ENCODE measurements at places on chromosomes 5 and 9. TPM values are rescaled to one million over a fixed set of nuclear protein-coding genes. Genes with fewer than 3 reads are reported as not detected.

Gene CAMK4
- polyA plus RNA-seq: 0.41 TPM

Gene RNF183
- polyA plus RNA-seq: not detected

Gene LRRC19
- polyA plus RNA-seq: not detected

Gene SREK1
- 8.9 TPM for polyA plus RNA-seq

Gene SOHLH1
- not detected for polyA plus RNA-seq

Gene IPO11
- 22.7 TPM for polyA plus RNA-seq

GRCh38 chr9:103889989-103890388 lies 204.1 kb upstream of the SMC2 start:
- DNase-seq: no peak

DNA sequence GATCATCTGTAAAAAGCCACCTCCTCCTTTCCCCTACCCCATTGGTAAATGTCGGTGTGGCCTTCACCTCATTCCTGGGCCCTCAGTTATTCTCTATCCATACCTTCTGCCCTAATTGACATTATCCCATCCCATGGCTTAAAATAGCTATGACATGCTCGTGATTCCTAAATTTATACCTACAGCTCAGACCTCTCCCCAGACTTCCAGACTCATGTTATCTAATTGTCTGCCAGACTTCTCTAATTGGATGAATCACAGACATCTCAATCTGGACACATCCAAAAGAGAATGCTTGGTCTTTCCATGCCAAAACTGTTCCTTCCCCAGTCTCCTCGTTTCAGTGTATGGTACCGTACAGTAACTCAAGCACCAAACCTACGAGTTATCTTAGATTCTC lies 113.0 kb upstream of the GPR151 start:
- DNase-seq: no peak

DNA sequence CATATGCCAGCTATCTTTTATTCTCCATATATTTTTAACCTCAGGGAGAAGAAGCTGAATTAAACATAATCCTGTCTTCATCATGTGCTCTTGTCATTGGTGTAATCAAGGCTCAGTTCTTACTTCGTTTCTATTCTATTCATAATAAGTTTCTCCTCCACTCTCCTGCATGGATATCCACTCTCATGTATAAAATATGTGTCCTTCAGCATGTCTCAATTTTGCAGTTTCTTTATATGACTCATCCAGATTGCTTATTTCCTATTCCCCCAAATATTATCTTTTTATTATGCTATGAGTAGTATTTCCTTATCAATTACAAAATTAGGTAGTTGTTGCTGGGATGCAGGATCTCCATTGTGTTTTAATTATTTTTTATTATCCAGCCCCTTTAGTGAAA lies 643.7 kb upstream of the ACO1 start:
- peak; percentile 18 for DNase-seq

DNA sequence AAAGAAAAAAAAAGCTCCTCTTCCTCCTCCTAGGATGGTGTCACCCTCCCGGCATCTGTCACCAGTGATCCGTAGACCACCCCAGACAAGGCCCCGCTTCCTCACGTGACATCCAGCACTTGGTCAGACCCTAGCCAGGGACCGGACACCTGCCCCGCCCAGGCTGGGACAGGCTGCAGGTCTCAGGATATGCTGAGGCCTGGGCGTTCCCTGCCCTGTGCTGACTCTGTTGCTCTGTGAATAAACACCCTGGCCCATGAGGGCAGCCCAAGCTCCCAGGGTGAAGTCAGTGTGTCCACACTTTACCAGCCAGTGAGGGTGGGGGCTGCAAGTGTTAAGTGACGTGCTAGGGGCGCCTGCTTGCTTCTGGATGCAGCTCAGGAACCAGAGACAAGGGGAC lies 5.6 kb downstream of the EDF1 start:
- no peak for DNase-seq

GRCh38 chr9:38025166-38025565 lies 43.9 kb downstream of the SHB start:
- no peak for DNase-seq

- no peak for DNase-seq
These were observed 44.6 kb downstream of the TAF11L14 start for GRCh38 chr5:17678751-17679324.

DNA sequence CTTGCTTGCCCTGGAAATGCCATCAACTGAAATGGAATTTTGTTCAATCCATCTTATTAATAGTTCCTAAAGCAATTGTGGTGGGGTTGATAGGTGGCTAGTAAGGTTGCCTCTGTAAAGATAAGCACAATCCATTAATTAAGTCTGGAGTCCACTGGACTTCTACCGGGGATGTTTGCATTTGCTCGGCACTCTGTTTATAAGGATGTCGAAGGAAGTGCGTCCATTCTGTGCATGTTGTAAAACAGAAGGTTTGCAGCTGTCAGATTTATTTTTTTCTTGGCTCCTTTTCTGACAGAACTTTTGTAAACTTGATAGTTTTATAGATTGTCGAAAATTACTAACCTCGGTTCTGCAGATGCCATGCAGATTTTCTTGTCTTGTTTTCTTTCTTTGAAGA lies 12.8 kb upstream of the TNFAIP8 start:
- no peak for DNase-seq

DNA sequence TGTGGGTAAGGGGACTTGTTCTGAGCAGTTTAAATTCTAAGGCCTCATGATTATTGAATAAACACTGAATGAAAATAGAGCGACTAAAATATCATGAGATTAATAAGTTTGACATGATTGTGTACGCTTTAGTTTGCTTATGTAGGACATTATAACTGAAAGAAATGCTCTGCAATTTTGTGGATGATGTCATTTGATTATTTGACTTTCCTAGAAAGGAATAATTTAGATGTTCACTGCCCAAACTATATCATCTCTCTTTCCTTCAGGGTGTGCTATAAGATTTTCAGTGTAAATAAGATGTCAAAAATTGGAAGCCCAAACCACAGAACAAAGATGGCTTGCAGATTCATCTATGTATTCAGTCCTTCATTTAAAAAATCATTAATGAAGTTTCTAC lies 115.7 kb upstream of the MTAP start:
- DNase-seq: no peak

- DNase-seq: no peak
These were observed 55.3 kb upstream of the SLCO6A1 start for GRCh38 chr5:102554082-102554481.

- DNase-seq: no peak
These were observed 186.8 kb upstream of the SLC27A6 start for GRCh38 chr5:128778474-128778873.

DNA sequence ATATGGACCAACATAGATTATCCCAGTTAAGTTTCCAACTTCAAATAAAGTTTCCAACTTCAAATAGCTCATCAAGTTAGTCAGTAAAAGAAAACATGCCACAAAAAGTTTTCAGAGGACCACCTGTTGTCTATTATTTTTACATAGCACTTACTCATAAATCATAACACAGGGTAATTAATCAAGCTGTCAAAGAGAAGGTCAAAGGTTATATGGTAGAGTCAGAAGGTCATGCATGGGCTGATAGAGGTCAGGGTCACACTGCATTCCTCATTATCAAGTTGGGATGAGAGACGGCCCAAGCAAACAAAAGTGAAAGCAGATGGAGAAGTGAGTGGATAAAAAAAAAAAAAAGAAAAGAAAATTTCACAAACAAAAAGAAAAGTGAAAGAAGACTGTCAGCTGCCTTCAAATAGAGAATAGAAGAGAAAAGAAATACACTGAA lies 145.5 kb upstream of the POU5F2 start:
- no peak for DNase-seq

Data from foreskin keratinocyte (primary cell).